Right renal cortex interstitium (tissue), 3 donors: ENCODE measurements at places on chromosomes 3 and 15.
A peak's percentile ranks its signal among the peaks of the same experiment; 100 is the strongest.

- no peak for DNase-seq
These were observed 357 bp upstream of the MAN2C1 start for GRCh38 chr15:75368689-75369239.

DNA sequence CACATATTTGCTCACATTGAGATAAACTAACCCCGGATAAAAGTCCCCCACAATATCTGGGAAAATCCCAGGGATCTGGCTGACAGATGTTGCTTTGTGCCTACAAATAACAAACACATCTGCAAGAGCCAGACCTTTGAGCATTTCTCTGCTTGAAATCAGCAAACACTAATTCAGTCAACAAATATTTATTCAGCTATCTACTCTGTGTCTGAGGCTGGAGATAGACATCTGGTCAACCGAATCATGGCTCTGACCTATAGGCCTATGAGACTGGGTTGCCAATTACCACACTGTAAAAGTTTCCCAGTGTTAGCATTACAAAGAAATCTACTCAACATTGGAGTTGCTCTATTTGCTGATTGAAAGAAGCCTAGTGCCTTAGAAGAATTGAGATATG lies 201.1 kb upstream of the CADPS start:
- DNase-seq = no peak

DNA sequence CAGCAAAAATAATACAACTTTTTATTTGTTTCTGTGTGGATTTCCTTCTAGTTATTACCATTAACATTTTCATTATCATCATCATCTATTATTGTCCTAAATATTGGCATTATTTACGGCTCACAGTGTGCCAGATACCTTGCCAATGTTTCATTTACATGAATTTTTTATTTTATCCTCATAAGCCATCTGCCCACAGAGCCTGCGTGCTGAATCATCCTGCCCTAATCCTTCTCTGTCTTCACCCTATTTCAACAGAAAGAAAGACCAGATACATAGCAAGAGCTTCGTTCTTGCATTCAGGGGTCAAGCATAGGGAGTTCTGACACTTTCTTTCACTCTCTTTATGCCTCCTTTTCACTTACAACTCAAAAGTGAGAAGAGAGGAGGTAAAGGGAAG lies 82.0 kb downstream of the KCNMB2 start:
- DNase-seq = no peak

GRCh38 chr3:69107841-69108240 lies 14.6 kb downstream of the LMOD3 start:
- DNase-seq = no peak

- no peak for DNase-seq
These were observed 419.5 kb downstream of the LPP start for GRCh38 chr3:188573291-188573940.

GRCh38 chr3:111850537-111850936 lies 8.5 kb upstream of the PHLDB2 start:
- DNase-seq = no peak

GRCh38 chr3:191169566-191169965 lies 29.5 kb upstream of the OSTN start:
- no peak for DNase-seq

- peak; percentile 18 for DNase-seq
These were observed 28.5 kb upstream of the LRRC34 start for GRCh38 chr3:169841171-169841570.

DNA sequence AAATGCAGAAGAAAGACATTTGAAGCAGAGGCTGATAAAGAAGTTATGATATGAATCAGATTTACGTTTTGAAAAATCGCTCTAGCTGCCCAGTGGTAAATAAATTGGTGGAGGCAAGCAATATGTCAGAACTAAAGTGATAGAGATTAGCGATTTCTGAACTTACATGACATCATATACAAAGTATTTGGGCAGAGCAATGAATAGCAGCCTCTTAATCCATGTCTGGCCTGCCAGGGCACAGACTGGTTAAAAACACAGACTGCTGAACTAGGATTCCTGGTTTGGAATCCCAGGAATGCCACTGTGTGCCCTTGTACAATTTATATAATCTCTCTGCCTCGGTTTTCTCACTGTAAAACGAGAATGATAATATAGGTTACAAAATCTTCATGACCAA lies 243.1 kb upstream of the SETMAR start:
- no peak for DNase-seq

GRCh38 chr15:28873006-28873405 lies 12.8 kb upstream of the APBA2 start:
- no peak for DNase-seq

GRCh38 chr3:160184655-160185054 lies 40.6 kb upstream of the C3orf80 start:
- DNase-seq = no peak

DNA sequence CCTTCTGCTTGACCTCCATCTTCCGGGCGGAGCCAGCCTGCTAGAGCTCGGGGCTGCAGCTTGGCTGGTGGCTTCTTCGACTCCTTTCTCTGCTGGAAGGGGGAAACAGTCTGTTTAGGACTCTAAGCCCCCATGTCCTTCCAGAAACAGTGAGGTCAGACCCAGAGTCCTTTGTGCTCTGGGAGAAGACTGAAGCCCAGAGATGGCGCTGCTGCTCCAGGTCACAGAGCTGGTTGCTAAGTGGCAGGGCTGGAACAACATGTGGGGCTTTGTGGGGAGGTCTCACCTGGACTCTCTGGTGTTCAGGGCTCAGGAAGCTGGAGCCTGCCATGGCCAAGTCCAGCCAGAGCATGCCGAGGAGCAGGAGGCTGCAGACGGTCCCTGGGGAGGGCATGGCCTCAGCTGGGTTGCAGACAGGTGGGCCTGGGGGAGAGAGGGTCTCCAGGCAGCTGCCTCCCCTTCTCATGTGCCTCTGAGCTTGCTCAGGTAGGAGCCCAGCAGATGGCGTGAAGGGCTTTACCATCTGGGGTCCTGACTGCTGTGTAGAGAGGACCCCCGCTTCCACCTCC lies 2.9 kb downstream of the GHRL start:
- no peak for DNase-seq

- no peak for DNase-seq
These were observed 13.2 kb downstream of the NR1I2 start for GRCh38 chr3:119794971-119795612.

DNA sequence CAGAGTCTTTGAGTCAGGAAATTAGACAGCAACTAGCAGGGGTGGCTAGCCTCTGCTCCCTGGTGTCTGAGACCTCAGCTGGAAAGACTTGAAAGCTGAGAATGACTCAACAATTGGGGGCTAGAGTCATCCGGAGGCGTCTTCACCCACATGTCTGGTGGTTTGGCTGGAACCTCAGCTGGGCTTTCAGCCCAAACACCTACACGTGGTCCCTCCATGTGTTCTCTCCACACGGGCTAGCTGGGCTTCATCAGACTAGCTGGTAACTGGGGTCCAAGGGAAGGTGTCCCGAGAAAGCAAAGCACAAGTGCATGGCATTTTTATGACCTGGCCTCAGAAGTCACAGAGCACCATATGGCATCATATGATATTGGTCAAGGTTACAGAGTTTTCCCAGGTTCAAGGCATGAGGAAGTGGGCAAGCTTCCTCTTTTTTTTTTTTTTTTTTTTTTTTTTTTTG lies 19.9 kb upstream of the ABHD2 start:
- DNase-seq = no peak

DNA sequence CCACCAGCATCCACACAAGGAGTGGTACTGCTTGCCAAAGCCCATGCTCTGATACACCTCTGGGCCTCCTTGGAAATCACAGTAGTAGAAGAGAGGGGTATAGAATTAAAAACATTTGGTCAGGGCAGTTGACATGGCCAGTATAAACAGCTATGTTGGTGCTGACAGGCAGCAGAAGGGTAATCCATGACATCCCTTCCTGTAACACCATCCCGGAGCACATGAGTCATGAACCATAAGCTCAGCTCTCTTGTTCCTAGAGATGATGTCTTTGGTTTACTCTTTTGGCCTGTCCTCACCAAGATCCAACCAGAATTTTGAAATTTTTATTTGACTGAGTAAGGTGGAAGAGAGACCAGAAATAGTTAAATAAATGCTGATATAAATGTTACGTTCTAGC lies 132.6 kb upstream of the CTDSPL start:
- DNase-seq = no peak

DNA sequence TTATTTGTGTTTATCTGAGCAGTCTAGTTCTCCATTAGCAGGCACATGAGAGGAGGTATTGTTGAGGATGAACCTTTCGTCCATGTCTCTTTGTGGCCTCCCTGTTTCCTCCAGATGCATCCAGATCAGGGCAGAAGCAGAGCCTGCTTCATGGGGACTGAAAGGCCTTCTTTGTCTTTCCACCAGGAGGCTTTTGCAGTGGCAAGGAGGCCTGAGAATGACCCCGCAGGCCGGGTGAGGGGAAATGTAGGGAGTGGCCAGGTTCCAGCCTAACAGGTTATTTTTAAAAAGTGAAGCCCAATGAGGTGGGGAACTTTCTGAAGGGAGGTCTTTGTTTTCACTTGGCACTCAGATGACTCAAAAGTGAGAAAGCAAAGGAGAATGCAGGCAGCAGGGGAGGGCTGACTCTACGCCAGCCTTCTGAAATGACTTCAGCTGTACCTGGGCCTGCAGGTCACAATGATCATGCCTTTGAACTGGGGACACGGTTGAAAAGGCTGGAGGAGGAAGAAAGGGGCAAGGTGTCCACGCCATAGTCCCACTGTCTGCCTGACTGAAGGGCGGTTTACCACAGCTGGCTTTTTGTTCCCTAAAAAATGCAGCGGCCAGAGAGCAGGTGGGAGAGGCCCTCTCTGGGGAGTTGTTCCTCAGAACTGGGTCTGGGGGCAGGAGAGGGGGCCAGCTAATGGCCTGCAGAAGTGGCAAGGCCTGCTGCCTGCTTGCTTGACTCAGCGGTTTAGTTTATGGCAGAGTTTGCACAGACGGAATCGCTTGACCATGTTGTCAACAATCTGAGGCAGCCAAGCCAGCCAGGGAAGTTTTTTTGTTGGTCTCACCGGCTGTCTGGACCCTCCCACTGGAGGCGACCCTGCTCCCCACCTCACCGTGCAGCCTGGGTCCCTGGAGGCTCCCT lies 28.7 kb downstream of the CMTM7 start:
- DNase-seq = no peak

DNA sequence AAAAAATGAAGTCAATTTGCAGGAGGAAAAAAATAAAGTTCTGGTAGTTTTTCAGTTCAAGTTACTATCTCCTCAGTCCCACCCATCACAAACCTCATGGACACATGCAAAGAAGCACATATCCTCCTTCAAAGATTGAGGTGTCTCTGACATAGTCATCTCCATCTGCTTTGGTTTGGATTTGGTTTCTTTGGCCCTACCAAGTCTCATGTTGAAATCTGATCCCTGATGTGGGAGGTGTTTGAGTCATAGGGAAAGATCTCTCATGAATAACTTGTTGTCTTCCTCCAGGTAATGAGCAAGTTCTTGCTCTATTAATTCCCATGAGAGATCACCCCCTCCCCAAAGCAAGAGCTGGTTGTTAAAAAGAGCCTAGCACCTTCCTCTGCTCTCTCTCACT lies 446.8 kb downstream of the IGSF11 start:
- no peak for DNase-seq

- no peak for DNase-seq
These were observed 44.5 kb downstream of the CTDSPL start for GRCh38 chr3:37905987-37906674.

- no peak for DNase-seq
These were observed 55.3 kb upstream of the VILL start for GRCh38 chr3:37935290-37935668.

DNA sequence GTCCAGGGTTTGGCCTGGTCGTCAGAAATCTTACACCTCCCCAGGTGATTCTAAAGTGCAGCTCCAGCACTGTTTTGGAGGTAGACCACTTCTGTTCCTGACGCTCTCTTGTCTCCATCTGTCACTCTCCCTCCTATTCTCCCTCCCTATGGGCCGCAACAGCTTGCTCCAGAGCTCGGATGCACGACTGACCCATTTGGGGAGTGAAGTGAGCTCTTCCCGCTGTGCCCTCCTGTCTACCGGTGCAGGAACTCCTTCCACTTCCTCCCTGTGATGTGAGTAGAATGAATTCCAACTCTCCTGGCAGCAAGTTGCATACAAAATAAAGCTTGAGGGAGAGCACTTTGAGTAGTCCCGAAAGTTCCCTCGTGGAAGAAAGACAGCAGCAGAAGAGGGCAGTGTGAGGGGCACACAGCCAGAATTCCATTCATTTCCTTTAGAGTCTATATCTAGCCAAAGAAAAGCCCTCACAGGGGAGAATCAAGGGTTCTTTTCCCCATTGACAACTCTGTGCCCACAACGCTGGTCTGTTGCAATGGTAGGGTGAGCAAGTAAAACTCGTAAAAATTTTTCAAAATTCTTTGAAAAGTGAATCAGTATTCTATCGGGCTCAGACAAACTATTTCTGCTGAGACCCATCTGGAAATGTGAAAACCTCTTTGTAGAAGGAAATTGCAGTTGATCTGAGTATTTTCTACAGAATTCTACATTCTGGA lies 39.9 kb upstream of the BDH1 start:
- no peak for DNase-seq
